ENCODE measurements at places on chromosomes 5 and 9. TPM values are rescaled to one million over a fixed set of nuclear protein-coding genes. Genes with fewer than 3 reads are reported as not detected.
A peak's percentile ranks its signal among the peaks of the same experiment; 100 is the strongest.

- H3K36me3 ChIP-seq, result no peaks in the 10 kb centered on the region
- no peak for DNase-seq
- H3K4me3 ChIP-seq, result peak overlapping the region; percentile 7
- H3K27me3 ChIP-seq, result no peaks in the 10 kb centered on the region
These were observed 17.7 kb downstream of the MLLT3 start for GRCh38 chr9:20604562-20604961.

DNA sequence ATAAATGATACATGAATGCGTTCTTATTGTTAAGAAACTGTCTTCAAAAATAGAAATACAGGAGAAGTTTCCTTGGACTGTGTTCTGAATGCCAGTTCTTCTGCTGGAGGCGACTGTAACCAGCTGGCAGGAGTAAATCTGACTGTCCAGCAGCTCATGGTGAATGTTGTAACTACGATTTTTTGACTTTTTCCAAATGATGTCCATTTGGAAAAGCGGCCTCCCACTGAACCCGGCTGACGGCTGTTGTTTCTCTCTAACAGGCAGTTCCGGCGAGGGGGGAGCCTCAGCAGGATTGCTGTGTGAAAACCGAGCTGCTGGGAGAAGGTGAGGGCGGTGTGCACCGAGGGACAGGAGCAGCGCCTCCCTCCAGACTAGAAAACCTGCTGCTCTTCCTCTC is 91.9 kb downstream of the EHMT1 start:
- H3K4me1 ChIP-seq, result no peaks in the 10 kb centered on the region
- peaks cover 9% of the 10 kb centered on the region for H3K36me3 ChIP-seq
- DNase-seq, result no peak
- H3K27me3 ChIP-seq, result no peaks in the 10 kb centered on the region
- no peak overlapping the region for H3K27ac ChIP-seq
- no peak overlapping the region for H3K4me3 ChIP-seq

Gene MYMK
- not detected for total RNA-seq

Gene RAPGEF6
- total RNA-seq, result 21.6 TPM

GRCh38 chr9:101450931-101451330 is 15.4 kb upstream of the ALDOB start:
- H3K4me1 ChIP-seq, result no peaks in the 10 kb centered on the region
- no peak for DNase-seq
- no peaks in the 10 kb centered on the region for H3K36me3 ChIP-seq
- H3K27ac ChIP-seq, result no peak overlapping the region

DNA sequence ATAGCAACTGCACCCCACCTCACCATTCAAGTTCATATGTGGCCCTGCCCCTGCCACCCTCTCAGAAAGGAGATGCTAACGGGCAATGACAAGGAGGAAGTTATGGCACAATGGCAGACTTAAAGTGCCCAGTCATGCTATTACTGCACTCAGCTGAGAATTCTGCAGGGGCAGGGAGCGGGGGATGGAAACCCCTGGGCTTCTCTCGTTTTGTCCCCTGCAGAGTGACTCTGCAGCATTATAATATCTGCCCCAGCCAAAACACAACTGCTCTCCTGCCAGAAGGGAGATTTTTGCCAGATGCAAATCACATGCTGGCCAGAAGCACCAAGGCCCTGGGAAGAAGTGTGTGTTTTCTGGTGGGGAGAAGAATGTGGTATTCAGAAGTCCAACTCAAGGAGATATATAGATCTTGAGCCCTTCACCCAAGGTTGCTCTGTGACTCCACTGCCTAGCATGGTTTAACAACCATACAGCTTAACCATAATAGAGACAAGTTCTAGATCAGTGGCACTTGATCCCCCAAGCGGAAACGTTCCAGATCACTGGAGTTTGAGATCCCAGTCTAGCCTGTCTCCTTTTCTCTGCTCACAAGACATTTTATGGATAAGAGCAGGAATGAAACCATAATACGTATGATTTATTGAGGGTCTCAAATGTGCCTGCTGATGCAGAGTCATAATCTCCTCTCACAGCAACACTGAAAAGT is 207.0 kb upstream of the MAP3K1 start:
- H3K4me3 ChIP-seq, result no peak overlapping the region
- H3K27me3 ChIP-seq, result no peaks in the 10 kb centered on the region
- no peak for DNase-seq
- no peaks in the 10 kb centered on the region for H3K36me3 ChIP-seq
- H3K27ac ChIP-seq, result no peak overlapping the region

DNA sequence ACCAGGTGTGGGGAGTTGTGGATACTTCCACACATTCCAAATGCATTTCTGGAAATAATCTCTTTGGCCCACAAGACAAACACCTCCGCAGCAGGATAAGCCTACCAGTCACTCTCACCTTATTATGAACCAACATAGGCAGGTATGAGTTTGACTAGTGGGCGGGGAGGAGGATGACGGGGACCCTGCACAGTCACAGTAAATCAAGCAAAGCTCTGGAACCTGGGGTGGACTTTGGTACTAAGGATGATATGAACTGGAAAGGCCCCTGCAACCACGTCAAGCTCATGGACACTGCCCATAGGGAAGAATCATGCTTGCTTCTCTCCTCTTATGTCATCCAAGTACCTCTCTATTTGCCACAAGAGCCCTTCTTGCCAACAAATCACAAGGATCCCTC is 259.4 kb downstream of the HSPA4 start:
- no peak for DNase-seq
- H3K36me3 ChIP-seq, result no peaks in the 10 kb centered on the region
- no peak overlapping the region for H3K4me3 ChIP-seq

DNA sequence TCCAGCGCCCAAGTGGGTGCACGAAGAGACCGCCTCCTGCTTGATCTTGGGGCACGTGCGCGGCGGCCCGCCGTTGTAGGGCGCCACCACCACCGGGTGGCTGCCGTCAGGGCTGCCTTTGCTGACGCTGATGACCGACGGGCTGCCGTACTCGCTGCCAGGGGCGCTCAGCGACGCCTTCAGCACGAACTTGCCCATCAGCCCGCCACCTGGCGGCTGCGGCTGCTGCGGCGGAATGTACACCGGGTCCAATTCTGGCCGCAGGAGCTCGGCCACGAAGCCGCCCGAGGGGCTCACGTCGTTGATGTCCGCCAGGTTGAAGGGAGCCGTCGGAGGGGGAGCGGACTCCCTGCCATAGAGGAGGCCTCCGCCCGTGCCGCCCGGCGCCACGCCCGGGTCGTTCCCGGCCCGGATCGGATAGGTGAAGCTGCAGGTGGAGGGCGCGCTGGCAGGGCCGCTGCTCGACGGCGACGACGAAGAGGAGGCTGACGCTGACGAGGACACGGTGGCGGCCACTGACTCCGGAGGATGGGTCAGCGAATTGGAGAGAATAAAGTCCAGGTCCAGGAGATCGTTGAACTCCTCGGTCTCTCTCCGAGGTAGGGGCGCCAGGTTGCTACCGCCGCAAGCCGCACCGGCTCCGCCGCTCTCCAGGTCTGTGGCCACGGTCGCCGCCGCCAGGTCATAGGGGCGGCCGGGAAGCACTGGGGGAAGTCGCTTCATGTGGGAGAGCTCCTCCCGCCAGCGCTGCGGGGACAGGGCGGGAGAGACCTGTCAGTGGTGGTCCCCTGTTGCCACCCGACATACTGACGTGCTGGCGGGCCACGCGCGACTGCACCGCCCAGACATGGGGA is 1.8 kb downstream of the KLF4 start:
- H3K4me3 ChIP-seq, result peak overlapping the region; percentile 40
- no peaks in the 10 kb centered on the region for H3K36me3 ChIP-seq
- H3K27me3 ChIP-seq, result peaks cover 50% of the 10 kb centered on the region
- peaks cover 22% of the 10 kb centered on the region for H3K4me1 ChIP-seq

- H3K27ac ChIP-seq, result no peak overlapping the region
- no peaks in the 10 kb centered on the region for H3K4me1 ChIP-seq
These were observed 94.3 kb downstream of the ZNF354C start for GRCh38 chr5:179154346-179154990.

DNA sequence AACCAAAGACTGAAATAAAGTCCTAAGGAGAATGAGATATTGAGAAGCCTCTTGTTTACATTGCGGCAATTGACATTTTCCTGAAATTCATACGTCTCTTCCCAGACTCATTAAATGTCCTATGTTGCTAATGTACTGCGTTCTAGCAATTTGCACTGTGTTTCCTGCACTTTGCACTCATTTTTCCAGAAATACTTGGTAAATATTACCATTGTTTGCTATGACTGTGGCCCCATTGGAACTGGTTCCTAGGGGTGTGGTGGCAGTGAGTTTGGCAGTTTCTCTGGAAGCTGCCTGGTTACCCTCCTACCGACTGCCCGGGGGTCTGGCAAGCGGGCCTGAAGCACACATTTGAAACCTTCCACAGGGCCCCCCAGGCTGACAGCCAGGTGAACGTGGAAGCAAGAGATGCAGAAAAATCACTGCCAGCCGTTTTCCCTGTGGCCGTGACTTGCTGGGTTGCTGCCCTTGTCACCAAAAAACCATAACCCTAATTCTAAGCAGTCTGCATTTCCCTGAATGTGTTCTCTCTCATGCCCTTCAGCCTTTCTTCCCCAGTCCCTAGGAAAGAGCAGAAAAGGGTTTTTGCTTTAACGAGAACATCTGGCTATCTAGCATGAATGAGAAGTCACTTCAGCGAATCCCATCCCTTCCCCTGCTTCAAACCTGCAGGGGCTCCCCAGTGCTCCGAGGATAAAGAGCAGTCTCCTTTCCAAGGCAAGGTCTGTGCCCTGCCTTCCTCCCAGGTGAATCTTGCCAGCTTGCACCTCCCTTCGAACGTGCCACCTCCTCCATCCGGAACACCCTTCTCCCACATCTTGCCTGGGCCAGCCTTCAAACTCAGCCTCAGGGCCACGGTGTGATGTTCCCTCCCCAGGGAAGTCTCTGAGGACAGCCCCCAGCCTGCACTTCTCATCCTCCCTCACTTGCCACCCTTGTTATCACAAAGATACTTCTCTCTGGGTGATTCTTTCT is 84.2 kb downstream of the AK8 start:
- H3K27me3 ChIP-seq, result peaks cover 16% of the 10 kb centered on the region
- no peak overlapping the region for H3K4me3 ChIP-seq
- no peak for DNase-seq
- no peaks in the 10 kb centered on the region for H3K36me3 ChIP-seq
- no peaks in the 10 kb centered on the region for H3K4me1 ChIP-seq

GRCh38 chr9:70262366-70262765 is 3.6 kb downstream of the SMC5 start:
- no peak for DNase-seq
- no peak overlapping the region for H3K4me3 ChIP-seq
- H3K27me3 ChIP-seq, result no peaks in the 10 kb centered on the region
- peaks cover 30% of the 10 kb centered on the region for H3K4me1 ChIP-seq
- H3K27ac ChIP-seq, result no peak overlapping the region

- H3K27me3 ChIP-seq, result no peaks in the 10 kb centered on the region
- no peak for DNase-seq
- no peak overlapping the region for H3K27ac ChIP-seq
- H3K4me1 ChIP-seq, result peaks cover under 1% of the 10 kb centered on the region
- no peaks in the 10 kb centered on the region for H3K36me3 ChIP-seq
- no peak overlapping the region for H3K4me3 ChIP-seq
These were observed 6.3 kb downstream of the MEF2C start for GRCh38 chr5:88876714-88877113.

GRCh38 chr5:163244445-163244987 is 192.9 kb upstream of the CCNG1 start:
- H3K27me3 ChIP-seq, result no peaks in the 10 kb centered on the region
- no peak for DNase-seq
- no peak overlapping the region for H3K27ac ChIP-seq
- no peaks in the 10 kb centered on the region for H3K4me1 ChIP-seq
- H3K4me3 ChIP-seq, result no peak overlapping the region

DNA sequence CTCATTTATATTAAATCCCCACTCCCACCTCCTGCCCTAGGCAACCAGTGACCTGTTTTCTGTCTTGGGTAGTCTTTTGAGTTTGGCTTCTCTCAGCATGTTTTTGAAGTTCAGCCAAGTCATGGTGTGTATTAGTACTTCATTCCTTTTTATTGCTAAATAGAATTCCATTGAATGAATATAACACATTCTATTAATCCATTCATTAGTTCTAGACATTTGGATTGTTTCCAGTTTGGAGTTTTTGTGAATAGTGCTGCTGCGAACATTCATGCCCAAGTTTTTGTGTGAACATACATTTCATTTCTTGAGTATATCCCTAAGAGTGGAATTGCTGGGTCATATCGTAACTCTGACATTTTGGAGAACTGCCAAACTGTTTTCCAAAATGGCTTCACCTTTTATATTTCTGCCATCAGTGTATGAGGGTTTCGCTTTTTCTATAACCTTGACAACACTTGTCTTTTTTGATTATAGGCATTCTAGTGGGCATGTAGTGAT is 2.7 kb downstream of the ZNF346 start:
- H3K4me1 ChIP-seq, result peaks cover 20% of the 10 kb centered on the region
- peaks cover 6% of the 10 kb centered on the region for H3K36me3 ChIP-seq
- H3K27ac ChIP-seq, result no peak overlapping the region
- no peak overlapping the region for H3K4me3 ChIP-seq
- H3K27me3 ChIP-seq, result no peaks in the 10 kb centered on the region
- peak; percentile 20 for DNase-seq

- H3K36me3 ChIP-seq, result no peaks in the 10 kb centered on the region
- H3K4me3 ChIP-seq, result no peak overlapping the region
- no peak for DNase-seq
- H3K27me3 ChIP-seq, result no peaks in the 10 kb centered on the region
- no peak overlapping the region for H3K27ac ChIP-seq
These were observed 320.9 kb upstream of the RPS23 start for GRCh38 chr5:82599030-82599429.

DNA sequence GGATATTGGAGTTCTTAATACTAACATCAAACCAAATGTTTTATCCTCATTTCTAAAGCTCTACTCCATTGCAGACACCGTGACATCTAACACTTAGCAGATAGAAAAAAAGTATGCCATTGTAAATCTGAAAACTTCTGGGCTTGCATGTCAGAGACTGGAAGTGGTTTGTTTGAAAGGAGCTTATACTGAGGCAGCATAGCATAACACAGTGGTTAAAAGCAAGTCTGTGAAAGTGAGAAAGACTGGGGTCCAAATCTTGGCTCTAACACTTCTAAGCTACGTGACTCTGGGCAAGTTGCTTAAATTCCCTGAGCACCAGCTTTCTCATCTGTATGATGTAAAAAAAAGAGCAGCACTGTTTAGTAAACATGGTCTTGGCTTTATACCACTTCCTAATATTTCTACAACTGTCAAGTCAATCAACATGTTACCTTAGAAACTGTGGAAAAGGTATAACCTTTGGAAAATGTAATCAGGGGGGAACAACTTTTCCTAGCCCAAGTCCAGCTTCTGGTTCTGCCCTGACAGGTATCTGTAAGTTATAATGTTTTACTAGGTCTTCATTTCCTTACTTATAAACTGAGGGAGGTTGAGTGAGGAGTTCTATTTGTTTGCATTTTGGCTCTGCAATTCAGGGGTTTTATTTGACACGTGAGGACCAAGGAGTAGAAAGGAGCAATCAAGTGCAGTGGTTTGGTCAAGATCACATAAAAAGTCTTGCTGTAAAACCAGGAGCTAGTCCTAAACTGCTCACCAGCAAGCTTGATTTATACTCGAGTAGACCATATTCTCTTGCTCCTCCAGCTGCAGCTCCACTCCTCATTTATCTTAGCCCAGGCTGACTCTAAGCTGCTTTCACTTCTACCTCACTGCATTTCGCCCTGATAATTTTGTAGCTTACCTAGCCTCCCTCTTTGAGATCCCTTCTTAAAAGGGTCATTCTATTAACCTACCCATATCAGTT is 541.0 kb downstream of the RAB3C start:
- no peak for DNase-seq
- peaks cover 51% of the 10 kb centered on the region for H3K4me1 ChIP-seq
